ENCODE measurements at places on chromosomes 5 and 9.

- peak; percentile 61 for DNase-seq
These were observed 65.2 kb downstream of the ZSWIM6 start for GRCh38 chr5:61397238-61397637.

DNA sequence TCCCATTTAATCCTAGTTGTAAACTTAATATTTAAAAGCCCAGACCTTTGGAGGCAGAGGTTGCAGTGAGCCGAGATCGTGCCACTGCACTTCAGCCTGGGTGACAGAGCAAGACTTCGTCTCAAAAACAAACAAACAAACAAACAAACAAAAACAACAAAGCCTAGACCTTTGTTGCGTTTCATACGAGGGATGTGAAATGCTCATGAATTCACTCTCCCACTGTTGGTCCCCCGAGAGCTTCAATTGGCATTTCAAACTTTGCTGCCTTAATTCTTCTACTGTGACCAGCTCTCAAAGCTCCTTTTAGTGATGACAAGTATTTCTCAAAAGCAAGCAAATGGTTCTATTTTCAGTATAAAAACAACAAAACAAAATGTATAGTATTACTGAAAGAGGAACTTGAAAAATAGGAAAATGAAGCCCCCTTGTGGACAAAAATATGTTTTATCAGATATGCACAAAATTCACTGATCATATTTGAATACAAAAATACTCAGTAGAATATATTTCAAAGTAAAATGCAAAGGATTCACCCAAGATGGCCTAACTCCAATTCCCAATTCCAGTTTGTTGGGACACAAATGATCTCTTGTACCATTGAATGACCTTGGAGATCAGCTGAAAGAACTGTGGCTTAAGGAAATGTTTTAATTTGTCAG, 140.4 kb downstream of the ESM1 start:
- peak; percentile 74 for DNase-seq

- DNase-seq, result no peak
These were observed 35.9 kb downstream of the ZNF618 start for GRCh38 chr9:113911850-113912557.

- no peak for DNase-seq
These were observed 1.1 kb upstream of the GAPVD1 start for GRCh38 chr9:125260561-125260960.

DNA sequence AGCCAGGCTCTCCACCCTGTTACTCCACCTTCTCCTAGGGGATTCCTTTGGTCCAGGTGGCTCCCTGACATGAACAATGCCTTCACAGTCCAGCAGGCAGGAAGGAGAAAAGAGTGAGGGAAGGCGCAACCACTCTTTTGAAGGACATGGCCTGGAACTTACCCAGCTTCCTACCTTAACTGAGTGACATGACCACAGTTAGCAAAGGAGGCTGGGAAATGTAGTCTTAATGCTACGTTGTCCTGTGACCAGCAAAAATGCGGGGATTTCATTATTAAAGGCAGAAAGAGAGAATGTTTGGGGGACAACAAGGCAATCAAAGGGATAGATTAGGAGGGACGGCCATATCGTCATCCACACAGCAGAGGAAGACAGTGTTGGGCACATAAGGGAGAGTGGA, 100.3 kb upstream of the ERCC6L2 start:
- no peak for DNase-seq

Data from fibroblast of skin of scalp (primary cell).